ENCODE measurements at places on chromosomes 1 and 21.

GRCh38 chr1:173332026-173332425, 124.9 kb upstream of the TNFSF4 start:
- DNase-seq: no peak

DNA sequence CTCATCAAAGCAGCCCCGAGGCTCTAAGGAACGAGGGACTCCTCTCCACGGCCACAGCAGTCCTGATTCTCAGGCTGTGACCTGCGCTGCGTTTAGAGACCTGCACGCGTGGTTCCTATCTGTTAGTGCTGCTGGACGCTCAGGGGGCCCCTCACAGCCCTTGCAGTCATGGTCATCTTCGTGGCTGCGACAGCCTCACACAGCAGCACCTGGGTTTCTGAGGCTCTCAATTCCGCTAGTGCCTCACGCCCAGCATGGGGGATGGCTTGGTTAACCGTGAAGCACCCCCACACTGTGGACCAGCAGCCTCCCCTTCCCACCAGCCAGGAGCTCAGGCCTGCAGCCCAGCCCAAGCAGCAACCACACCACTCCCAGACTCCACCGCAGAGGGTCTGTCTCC, 7.8 kb downstream of the MORN1 start:
- no peak for DNase-seq

DNA sequence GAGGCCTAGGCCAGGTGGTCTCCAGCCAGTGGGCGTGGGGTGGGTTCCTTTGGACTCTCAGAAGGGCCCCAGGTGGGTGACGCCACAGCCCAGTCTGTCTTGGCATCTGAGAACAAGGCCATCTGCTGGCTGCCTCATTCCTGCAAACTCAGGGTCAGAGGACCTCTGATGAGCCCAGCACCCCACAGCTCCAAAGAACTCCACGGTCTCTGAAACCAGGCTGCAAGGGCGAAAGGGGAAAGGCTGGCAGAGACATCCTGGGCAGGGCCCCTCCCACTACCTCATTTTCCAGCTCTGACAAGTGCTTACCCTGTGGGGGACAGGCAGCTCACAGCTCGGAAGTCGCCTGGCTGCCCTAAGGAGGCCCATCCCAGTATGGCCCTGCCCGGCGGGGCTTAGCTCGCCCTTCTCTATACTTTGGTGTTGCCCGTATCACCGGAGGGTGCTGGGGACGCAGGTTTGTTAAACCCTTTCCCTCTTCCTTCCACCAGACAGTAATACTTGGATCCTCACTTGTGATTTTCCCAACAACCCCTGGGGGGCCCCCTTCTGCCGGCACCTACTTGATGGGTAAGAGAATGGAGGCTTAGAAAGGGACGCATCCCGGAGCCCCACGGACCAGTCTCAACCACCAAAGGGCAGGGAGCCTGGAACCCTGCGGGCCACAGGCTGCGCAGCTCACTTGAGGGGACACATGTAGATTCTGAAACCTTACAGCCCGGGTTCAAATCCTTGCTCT, 10.9 kb upstream of the EDN2 start:
- no peak for DNase-seq

DNA sequence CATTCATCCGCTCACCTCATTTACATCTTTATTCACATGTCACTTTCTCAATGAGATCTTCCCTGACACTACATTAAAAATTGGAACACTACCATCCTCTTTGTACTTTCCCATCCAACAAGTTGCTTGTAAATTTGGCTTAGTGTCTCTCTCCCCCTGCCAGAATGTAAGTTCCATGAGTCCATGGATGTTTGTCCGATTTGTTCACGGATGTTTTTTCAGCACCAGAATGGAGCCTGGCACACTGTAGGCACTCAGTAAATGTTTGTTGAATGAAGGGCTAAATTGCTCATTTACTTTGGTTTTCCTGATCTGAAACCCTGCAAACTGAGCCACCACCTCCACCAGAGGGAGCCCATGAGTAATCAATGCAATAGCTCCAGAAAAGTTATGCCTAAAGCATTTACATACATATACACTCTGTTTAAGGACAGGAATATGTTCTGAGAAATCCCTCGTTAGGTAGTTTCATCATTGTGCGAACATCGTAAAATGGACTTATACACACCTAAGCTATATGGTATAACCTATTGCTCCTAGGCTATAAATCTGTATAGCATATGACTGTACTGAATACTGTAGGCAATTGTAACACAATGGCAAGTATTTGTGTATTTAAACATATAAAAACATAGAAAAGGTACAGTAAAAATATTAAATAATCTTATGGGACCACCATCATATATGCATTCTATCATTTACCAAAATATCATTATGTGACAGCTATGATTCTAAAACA, 2.8 kb upstream of the EYA3 start:
- peak; percentile 60 for DNase-seq

DNA sequence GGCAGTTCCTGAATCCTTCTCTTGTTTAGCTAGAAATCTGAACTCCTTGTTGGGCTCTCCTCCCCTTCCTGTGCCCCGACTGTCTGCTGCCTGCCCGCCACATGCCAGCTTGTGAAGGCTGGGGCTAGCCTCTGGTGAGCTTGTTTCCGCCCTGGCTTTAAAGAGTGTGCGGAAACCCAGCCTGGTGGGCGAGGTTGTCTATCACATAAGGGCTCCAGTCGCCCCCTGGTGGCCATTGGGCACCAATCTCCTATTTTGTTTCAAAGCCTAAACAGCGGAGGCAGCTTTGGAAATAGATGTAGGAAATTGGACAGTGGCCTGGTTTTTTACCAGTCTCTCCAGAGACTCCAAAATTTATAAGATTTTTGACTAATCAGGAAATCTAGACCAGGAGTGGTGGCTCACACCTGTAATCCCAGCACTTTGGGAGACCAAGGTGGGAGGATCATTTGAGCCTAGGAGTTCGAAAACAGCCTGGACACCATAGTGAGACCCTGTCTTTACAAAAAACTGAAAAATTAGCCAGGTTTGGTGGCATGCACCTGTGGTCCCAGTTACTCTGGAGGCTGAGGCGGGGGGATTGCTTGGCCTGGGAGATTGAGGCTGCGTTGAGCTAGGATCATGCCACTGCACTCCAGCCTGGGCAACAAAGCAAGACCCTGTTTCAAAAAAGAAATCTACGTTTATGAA, 9.8 kb downstream of the ATP8B2 start:
- DNase-seq: peak; percentile 85

All from stimulated activated CD4-positive, alpha-beta T cell treated with anti-CD3 and anti-CD28 coated beads, Interleukin-1b, Interleukin-23, amount 100 ng/mL, for 1 hour (primary cell).